WTC11 (cell line): ENCODE measurements at places on chromosomes 12 and 14. TPM values are rescaled to one million over a fixed set of nuclear protein-coding genes. Genes with fewer than 3 reads are reported as not detected.

DNA sequence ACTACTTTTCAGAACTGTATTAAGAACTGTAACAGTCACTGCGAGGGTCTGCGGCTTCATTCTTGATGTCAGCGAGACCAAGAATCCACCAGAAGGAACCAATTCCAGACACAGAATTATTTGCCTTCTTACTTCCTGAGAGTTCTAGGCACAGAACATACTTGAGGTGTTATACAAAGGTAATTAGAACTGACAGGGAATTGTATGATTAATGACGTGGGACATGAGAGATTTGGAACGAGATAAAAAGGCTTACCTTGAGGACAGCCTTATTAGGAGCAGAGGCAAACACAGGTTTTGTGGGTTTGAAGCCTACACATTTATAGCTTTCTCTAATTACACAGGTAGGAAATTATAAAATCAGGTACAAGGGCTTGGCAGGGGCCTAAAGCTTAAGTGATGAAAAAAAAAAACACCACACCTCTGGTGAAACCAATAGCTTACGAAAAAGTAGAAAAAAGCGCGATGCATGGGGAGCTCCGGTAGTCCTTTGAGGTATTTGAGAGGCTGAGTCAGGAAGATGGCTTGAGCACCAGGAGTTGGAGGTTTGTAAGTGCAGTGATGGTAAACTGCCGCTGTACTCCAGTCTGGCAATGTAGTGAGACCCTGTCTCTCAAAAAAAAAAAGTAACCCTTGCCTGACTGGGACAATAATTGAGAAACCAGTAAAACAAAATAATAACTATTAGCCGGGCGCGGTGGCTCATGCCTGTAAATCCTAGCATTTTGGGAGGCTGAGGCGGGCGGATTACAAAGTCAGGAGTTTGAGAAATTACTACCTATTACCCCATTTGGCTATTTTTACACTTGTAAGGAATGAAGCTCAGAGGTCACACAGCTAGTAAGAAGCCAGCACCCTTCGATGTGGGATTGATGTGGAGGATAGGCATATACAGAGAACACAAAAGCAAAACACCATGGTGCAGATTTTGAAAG lies 795 bp upstream of the ACOT2 start:
- no peak for DNase-seq

Gene CAPZA3
- total RNA-seq = not detected in 3 replicates

DNA sequence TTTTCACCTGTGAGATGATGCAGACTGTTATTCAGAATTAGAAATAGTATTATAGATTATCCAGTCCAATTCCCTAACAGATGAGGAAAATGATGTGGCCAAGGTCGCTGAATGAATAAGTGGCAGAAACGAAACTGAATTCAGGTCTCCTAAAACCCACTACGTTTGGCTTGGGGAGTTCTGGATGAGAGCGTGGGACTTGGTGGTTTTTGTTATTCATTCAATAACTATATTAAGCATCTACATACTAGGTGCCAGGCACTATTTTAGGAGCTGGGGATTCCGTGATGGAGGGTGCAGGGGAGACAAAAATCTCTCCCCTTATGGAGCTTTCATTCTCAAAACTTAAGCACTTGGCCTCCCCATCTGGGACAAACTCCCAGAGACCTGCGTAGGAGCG lies 813 bp upstream of the CCDC184 start:
- DNase-seq = no peak

- DNase-seq = no peak
These were observed 474.3 kb downstream of the VRK1 start for GRCh38 chr14:97271451-97271960.

Gene AKAP6
- 0.63 to 1.4 TPM (median 0.85 TPM) in 3 replicates for total RNA-seq

DNA sequence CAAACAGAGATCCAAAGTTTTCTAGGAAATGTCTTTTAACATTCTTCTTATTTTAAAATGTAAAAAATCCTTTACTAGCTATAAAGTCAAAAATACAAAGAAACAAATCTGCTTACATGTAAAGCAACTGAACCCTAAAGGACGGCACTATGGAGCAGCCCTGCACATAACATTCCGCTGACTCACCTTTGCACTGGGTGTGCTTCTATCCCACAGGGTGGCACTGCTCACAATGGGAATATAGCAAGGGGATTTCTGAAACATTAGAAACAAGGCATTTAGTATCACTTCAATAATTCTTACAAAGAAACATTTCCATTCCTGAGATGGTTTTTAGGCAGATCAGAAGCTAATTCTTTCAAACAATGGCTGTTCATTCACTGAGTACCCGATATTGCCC lies 94.3 kb downstream of the C12orf42 start:
- no peak for DNase-seq

Gene AKAP5
- total RNA-seq = 2.8 to 3.0 TPM (median 3.0 TPM) in 3 replicates

Gene RPAP3
- 34.4 to 44.3 TPM (median 40.6 TPM) in 3 replicates for total RNA-seq

DNA sequence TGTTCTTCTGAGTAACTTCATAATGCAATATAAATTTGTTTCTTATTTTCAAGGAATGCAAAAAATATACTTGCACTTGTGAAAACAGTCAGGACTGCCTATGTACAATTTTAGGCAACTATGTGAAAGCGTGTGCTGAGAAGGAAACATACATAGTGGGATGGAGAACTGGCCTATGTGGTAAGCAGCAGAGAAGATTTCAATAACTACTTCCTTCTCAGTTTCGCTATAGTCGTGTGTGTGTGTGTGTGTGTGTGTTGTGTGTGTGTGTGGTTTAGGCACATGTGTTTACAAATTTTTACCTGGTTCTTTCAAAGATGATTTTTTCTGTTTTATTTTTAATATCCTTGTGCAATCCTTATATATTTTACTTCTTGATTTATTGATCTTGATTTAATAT lies 211.8 kb downstream of the LRRK2 start:
- no peak for DNase-seq

DNA sequence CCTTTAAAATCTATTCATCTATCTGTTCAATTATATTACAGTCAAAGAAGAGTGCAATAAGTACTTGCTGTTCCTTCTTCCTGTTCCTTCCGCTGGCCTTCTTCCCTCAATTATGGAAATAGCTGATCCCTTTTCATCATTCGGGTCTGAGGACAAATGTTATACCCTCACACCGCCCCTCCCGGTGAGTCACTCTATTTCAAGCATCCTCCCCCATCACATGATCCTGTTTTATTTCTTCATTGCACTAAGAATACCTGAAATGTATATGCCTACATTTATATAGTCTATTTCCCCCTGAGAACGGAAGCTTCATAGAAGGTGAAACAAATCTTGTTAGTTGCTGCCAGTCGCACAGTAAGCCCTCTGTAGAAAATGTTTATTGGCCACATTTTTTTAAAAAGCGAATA lies 2.5 kb downstream of the SLC38A1 start:
- DNase-seq = no peak

Gene GPR84
- total RNA-seq = 0.13 TPM in 1 of 3 replicates, not detected in the others

DNA sequence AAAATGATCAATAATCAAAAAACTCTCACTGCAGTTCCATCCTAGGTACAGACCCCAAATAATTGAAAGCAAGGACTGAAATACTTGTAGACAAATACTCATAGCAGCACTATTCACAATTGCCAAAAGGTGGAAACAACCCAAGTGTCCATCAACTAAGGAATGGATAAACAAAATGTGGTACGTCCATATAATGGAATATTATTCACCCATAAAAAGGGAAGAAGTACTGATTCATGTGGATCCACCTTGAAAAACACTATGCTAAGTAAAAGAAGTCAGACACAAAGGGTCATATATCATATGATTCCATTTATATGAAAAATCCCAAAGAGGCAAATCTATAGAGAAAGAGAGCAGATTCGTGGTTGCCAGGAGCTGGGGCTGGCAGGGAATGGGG lies 202.8 kb downstream of the KSR2 start:
- DNase-seq = no peak

DNA sequence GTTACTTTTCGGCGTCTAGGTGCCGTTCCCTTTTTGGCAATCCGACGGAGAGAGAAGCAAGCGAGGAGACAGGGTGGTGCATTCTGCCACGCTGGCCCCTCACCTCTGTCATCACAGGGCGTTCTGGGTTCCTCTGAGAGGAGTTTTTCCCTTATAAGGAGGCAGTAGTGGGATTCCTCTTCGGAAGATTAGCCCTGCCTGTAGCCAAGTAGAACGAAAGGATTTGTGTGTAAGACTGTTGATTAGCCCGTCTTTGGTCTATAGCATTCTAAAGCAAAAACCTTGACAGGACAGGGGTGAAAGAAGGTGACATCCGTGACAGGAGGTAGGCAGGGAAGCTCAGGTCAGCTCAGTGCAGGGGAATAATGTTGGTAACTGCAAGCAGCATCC lies 9.1 kb upstream of the NEMF start:
- DNase-seq = peak; percentile 43

GRCh38 chr12:12684375-12685106 lies 11.4 kb downstream of the GPR19 start:
- peak; percentile 83 for DNase-seq

DNA sequence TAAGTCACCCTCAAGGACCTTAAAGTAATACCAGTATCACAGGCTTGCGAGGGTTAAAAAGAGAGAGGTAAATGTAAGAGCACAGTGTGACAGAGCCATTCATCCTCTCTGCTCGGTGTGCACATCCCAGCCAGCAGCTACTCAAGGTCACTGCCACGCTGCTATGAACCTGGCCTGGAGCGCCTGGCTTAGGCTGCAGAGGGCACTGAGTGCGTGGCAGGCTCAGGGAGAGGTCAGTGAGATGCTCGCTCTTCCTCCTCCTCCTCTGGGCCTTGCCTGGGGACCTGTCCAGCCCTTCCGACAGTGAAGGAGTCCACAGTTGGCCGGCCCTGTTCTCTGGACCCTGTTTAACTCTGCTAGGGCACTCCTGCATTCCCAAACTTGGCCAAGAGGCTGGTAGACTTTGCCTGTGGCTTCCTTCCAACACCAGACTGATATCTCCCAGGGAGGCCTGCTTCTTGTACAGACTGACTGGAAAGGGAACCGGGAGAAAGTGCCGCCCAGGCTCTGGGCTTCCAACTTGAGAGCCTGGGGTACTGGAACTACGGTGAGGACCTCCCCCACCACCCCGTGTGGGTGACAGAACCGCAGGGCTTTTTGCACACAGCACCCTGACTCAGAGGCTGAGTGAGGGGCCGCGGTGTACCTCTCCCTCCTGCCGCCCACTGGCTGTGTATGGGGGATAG lies 62.6 kb upstream of the CORO1C start:
- DNase-seq = no peak

Gene UBR7
- total RNA-seq = 21.1 to 28.9 TPM (median 24.0 TPM) in 3 replicates

GRCh38 chr14:54001189-54001878 lies 44.7 kb upstream of the BMP4 start:
- DNase-seq = peak; percentile 43

DNA sequence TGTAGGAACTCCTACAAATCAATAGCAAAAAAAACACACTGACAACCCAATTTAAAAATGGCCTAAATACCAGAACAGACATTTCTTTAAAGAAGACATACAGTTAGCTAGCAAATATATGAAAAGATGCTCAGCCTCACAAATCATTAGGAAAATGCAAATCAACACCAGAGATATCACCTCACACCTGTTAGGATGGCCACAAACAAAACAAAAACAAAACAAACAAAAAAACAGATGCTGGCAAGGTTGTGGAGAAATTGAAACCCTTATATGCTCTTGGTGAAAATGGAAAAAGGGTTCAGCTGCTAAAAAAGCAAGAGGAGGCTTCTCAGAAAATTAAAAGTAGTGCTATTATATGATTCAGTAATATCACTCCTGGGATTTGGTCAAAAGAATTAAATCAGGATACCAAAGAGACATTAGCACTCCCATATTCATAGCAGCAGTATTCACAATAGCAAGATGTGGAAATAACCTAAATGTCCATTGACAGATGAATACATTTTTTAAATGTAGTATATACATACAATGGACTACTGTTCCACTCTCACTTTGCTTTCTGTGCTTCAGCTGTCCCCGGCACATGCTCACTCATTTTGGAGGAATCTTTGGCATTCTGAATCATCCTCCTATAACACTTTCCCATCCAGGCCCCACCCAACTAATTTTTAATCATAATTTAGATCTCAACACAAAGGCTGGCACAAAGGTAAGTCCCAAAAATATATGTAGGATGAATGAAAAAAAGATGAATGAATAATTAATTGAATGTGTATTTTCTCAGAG lies 99.1 kb downstream of the SYT1 start:
- DNase-seq = no peak

DNA sequence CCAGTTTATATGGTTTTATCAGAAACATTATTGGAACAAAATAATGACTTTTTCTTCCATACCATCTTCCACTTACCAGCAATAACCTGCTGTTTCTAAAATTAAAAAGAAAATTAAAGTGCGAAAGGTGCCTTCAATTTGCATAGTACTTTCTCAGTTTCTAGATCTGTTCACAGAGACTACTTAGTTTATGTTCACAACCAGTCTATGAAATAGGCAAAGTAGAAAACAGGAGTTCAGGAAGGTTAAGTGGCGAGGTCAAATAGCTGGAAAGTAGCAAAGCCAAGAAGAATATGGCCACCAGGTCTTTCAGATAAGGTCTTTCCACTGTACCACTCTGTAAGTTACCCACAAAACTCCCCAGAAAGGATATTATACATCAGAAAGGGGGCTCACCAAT lies 63.3 kb downstream of the BMP4 start:
- DNase-seq = no peak

DNA sequence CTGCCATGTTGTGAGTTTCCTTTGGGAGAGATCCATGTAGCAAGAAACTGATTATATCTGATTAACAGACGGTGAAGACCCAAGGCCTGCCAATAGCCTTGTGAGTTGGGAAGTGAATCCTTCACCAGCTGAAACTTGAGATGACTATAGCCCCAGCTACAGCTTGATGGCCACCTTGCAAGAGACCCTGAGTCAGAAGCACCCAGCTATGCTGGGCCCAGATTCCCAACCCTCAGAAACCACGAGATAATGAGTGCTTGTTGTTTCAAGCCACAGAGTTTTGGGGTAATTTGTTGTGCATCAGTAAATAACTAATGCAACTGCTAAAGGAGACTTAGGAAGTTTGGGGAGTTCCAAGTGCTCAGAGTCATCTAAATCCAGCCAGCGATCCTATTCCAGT lies 80.3 kb downstream of the AVPR1A start:
- DNase-seq = no peak

Gene KITLG
- 8.1 to 12.5 TPM (median 8.9 TPM) in 3 replicates for total RNA-seq

GRCh38 chr14:59240356-59240755 lies 51.9 kb downstream of the DAAM1 start:
- DNase-seq = no peak

DNA sequence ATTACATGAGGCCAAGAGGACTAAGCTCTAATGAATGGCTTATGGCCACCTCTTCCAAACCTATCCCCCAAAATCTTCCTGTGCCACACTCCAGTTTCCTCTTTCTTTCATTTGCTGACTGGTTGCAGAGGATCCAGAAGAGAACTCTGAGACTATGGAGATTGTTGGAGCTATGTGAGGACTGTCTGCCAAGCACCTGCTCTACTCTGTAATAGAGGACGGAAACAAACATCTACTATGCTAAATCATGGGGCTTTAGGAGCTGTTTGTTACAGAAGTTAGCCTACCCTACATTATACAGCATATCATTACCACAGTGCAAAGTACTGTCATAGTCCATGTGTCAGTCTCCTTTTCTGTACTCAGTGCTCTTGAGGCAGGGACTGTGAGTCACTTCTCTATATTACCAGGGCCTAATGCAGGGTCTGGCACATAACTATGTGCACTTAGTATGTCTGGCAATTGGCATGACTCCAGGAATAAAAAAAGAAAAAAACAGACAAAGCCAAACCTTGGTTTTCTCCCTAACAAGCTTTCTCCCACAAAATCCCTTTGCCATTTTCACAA lies 95.1 kb downstream of the RPAP3 start:
- DNase-seq = no peak

GRCh38 chr12:39037115-39037514 lies 131.7 kb upstream of the CPNE8 start:
- DNase-seq = no peak
